CD4-positive, alpha-beta T cell treated with Interferon gamma for 1 hour (primary cell): ENCODE measurements at places on chromosomes 11 and 22.

DNA sequence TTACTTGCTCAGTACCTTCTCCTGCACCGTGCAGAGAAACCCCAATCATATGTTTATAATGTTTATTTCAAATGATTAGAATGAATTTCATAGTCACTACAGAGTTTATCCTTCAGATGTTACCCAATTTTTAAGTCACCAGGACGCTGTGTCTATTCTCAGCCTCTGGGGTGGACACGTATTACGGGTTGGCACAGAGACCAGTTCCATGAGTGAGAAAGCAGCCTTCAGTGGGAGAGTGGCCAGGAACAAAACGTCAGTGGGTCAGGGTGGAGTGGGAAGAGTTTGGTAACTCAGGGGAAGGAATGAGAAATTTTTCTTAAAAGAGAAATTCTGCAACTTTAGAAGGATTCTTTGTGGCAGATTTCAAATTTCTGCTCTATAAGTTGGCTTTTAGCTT is 77.1 kb upstream of the MTMR2 start:
- DNase-seq, result no peak

GRCh38 chr11:75525433-75526191 is at the start of gene GDPD5:
TSS of gene GDPD5 (minus strand) at chr11:75525941. CDS start at chr11:75477735, 48,206 bp downstream.
- DNase-seq, result peak; percentile 85

DNA sequence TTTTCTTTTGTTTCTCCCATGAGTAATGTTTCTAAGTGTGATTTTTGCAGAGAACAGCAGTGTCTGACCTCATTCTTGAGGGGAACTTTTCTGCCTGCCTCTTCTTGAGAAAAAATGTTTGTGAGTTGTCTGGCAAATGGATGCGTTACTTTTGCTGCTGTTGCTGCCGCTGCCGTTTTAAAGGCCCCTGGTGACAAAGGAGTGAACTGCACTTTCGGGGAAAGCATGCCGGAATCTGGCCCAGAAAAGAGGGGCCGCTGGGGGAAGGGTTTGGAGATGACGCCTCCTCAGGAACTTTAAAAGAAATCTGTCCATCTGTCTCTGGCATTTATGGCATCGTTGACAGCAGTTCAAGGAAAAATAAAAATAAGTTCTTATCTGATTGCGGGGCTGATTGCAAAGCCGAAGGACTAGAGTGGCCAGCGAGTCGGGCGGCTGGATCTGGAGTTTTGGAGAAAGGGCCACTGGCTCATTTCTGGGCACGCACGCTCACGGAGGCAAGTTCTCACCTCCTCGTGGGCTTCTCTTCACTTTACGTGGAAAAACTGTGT is 16.5 kb downstream of the ZBTB16 start:
- DNase-seq, result peak; percentile 58

DNA sequence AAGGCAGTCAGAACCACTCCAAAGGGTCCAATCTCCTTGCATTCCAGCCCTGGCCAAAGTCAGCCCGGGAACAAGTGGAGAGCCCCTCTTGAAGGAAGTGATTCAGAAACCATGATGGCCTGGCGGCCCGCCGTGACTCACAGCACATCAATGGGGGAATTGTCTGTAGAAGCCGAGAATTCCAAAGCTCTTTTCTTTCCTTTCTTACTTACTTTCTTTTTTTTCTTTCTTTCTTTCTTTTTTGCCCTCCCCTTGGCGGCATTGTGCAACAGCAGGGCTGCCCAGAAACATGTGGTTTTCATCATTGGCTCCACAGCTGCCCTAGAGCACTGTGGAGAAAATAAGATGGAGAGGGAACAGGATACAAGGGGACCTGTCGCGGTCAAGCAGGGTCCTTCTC is 140.2 kb upstream of the TIMP3 start:
- DNase-seq, result no peak

DNA sequence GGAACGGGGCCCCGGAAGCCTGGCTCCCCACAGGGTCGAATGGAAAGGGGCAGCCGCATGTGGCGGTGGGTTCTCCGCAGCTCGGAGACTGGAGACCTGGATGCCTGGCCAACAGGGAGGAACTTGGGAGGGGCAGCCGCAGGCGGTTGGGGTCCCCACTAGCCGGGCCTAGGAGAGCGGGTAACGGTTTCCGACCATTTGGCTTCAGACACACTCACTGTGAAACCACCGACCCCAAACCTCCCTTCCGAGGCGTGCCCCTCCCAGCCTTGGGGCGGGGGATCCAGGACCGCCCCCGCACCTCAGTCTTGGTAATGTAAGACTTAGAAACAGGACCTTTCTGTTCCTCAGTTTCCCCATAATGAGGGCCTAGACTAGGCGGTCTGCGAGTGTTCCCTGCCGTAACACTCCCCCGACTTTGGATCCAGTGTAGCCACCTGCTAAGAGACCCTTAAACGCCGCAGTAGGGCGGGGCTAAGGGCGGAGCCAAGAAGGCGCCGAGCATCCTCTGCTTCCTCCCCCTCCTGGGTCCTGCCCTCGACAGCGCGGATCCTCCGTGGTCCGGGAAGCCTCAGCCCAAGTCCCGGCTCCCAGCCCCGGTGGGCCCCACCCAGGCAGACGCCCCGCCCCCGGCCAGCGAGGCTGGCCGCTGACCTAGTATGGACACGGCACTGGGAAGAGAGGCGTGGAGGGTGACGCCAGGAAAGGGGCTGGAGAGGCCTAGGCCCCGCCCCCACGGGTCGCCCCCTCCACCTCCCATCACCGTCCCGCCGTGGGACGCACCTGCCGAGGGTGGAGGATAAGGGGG is 1.8 kb upstream of the RASGRP2 start:
- peak; percentile 81 for DNase-seq

GRCh38 chr11:123653827-123654565 is 428 bp downstream of the SCN3B start:
- DNase-seq, result no peak

DNA sequence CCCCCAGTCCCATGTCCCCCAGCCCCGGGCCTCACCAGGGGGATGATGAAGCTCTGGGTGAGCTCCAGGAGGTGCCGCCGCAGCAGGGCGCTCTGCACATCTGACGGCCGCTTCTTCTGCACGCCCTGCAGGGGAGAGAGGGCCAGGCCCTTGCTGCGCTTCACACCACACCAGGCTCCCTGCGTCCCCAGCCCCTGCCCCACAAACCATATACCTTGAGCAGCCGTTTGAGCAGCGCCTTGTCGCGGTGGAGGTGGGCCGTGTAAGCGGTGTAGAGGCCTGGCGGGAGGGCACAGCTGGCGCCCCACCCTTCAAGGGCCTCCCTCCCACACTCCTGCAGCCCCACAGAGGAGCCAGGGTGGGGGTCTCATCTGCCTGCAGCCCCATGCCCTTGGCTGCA is 6.2 kb upstream of the PLXNB2 start:
- no peak for DNase-seq

- peak; percentile 44 for DNase-seq
Observed at GRCh38 chr22:41768430-41768829, 32.0 kb upstream of the CCDC134 start.

GRCh38 chr11:15650105-15650938 is 535.6 kb downstream of the INSC start:
- DNase-seq, result peak; percentile 65
